ENCODE measurements at places on chromosomes 5 and 9. TPM values are rescaled to one million over a fixed set of nuclear protein-coding genes. Genes with fewer than 3 reads are reported as not detected.

GRCh38 chr9:133727277-133727875 is 10.8 kb downstream of the SARDH start:
- DNase-seq: no peak

MLANA gene
- total RNA-seq: not detected

NMUR2 gene
- total RNA-seq: not detected

DNA sequence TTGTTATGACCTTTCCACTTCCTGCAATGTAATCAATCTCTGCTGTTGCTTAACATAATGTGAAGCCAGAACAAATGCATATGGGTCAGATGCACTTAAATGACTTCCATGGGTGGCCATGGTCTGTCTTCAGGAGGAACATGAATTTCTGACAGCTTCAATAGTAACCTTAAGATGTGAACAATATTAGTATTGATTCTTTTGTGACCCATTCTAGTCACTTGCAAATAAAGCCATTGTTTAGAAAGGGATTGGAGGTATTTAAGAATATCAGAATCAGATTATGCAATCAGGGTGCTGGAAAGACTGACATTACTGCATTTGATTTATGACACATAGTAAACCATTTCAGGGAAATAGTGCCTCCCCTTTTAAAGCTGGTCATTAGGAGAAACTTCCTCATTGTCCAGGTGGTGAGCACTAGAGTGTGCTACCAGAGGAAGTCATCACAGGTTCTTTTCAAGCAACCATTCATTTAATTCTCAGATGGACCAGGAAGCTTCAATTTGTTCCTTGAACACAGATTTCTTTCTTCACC is 32.1 kb downstream of the GRIN3A start:
- no peak for DNase-seq

- no peak for DNase-seq
These were observed 44.8 kb downstream of the PARP8 start for GRCh38 chr5:50711280-50711679.

All from foreskin keratinocyte (primary cell).